Activated B cell treated with CpG ODN at 0.5 μM for 24 hours (primary cell): ENCODE measurements at places on chromosomes 5 and 9. TPM values are rescaled to one million over a fixed set of nuclear protein-coding genes. Genes with fewer than 3 reads are reported as not detected.

The ARHGEF37 gene
- 0.88 and 1.1 TPM in 2 replicates for total RNA-seq

The DMRT2 gene
- total RNA-seq, result not detected in 2 replicates

The BTNL8 gene
- total RNA-seq, result not detected in 2 replicates

- DNase-seq, result no peak
Observed at GRCh38 chr5:169979871-169980270, 424 bp downstream of the INSYN2B start.

GRCh38 chr5:116037236-116037822 lies 5.1 kb downstream of the ARL14EPL start:
- no peak for DNase-seq

DNA sequence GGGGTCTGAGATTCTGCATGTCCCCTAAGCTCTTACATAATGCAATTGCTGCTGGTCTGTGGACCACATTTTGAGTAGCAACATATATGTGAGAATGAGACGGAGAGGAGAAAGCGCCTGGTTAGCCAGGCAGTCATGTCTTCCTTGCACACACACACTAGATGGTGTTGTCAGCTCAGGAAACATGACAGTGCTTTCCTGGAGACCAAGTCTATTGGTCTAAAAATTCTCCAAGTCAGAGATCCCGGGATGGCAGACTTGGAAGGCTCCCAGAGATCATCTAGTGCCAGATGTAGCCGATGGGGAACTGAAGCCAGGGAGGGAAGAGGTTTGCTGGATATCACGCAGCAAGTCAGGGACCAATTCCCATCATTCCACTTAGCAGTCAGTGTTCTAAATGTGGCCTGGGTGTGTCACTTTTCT lies 53.4 kb downstream of the GALNT12 start:
- no peak for DNase-seq

DNA sequence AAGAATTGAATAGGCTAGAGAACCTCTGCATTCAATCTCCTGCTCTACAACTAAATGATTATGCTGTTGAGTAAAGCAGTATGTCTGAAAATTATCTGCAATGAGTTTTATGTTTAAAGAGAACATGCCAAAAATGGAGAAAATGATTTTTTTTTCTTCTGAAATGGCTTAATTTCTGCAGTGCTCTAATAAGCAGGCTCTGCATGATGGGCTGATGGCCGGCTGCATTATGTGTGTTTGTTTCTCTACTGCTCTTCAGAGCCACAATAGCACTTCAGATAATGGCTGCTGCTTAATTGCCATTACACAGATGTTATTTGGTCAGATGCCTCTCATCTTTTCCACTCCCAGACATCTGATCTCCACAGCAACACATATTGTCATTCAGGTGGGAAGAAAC lies 286.4 kb upstream of the DMAC1 start:
- DNase-seq, result no peak

DNA sequence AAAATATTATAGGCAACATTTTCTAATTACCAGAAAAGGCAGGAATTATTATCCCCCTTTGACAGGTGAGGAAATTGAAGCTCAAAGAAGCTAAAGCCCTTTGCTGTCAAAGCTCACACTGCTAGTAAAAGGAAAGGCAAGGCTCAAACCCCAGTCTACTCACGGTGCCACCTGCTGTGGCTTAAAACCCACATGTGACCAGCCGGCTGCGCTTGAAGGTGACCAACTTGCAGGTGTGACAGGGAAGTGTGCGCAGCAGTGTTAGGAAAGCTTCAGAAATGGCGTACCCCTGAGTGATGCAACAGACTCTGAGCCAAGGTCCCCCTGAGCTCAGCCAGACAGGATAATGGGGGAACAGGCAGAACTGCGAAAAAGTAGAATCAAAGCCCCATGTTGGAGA lies 45.2 kb downstream of the PAX5 start:
- no peak for DNase-seq

DNA sequence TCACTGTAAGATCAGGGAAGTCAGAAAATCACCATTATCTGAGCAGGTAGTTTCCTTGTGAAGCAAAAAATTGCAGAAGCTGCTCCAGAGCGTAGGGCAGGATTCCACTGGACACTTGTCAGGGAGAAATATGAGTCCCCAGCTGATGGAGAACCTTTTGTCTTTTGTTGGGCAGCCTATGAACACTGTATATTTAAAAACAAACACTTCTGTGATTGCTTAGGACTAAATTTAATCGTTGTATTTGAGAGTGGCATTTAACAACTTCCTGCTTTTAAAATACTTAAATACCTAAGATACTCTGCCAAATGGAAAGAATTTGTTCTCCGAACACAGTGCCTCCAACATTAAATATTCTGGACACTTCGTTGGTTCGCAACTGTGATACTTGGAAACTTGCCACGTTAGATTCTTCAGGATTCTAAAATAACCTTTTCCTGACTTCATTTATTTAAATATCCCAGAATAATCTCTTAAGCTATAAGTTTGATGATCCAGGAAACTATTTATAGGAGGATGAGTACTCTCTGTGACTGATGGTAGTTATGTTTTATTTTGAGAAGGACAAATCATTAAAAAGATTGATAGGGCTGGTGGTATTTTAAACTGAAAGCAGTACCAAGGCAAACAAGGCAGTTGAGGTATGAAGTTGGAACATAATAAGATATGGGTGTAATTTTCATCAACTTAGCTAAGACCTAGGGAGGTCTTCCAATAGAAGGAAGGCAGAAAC lies 2.7 kb upstream of the HSPA4 start:
- no peak for DNase-seq

GRCh38 chr9:27785714-27786100 lies 212.4 kb upstream of the C9orf72 start:
- DNase-seq, result no peak

DNA sequence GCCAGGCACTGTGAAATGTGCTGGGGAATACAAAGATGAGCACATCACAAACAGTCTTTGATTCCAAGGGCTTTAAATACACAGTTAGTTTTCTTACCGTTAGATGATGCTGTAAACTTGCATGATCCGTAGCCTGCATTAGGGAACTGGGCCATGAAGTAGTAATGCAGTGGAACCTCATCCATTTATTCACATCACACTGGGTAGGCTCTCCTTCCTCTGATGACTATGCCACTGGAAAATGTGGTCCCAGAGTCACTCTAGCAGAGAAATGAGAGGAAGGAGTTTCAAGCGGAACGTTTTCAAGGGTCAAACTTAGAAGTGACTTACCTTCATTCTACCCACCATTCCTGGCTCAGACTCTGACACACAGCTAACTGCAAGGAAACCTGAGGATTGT lies 26.4 kb downstream of the ZFAND5 start:
- no peak for DNase-seq

DNA sequence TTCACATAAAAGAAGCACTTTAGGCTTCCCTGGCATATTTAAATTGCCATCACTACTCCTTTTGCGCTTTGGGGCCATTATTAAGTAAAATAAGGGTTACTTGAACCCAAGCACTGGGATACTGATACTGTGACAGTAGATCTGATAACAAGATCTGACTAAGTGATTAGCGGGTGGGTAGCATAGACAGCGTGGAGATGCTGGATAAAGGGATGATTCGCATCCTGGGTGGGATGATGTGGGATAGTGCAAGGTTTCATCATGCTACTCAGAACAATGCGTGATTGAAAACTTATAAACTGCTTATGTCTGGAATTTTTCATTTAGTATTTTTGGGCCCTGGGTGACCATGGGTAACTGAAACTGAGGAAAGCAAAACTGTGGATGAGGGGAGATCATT lies 75.1 kb downstream of the PTTG1 start:
- no peak for DNase-seq
